ENCODE measurements at places on chromosomes 3 and 15.

DNA sequence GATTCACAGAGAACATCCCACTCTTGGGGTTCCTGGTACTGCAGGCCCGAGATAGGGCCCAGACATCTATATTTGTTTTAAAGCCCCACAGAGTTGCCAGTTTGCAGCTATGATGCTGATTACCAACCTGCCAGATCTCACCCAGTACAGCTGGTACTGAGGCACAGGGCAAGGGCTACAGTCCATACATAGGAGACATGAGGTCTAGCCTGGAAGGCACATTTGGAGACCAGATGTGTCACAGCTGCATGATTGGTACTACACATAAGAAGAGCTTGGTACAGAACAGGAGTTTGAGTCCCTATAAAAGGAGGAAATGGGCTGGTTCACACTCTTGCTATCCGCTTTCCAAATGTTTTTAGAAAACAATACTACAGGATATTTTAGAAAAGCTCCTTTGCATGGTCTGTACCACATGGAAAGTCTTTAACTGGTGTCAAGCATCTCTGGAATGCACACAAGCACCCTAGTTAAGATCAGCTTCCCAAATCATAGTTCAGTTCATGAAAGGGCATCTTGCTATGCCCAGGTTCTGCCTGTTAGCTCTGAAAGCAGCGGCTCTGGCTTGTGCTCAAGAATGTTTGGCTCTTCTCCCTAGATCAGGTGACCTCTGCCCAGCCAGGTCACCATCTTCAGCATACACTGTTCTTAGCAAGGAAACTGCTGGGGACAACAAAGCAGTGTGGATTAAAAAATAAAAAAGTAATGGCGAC is 20.6 kb downstream of the MTMR14 start:
- DNase-seq, result no peak

GRCh38 chr3:119080364-119080763 is 45.7 kb upstream of the IGSF11 start:
- no peak for DNase-seq

- DNase-seq, result no peak
Observed at GRCh38 chr3:136624894-136625815, 127.0 kb downstream of the STAG1 start.

DNA sequence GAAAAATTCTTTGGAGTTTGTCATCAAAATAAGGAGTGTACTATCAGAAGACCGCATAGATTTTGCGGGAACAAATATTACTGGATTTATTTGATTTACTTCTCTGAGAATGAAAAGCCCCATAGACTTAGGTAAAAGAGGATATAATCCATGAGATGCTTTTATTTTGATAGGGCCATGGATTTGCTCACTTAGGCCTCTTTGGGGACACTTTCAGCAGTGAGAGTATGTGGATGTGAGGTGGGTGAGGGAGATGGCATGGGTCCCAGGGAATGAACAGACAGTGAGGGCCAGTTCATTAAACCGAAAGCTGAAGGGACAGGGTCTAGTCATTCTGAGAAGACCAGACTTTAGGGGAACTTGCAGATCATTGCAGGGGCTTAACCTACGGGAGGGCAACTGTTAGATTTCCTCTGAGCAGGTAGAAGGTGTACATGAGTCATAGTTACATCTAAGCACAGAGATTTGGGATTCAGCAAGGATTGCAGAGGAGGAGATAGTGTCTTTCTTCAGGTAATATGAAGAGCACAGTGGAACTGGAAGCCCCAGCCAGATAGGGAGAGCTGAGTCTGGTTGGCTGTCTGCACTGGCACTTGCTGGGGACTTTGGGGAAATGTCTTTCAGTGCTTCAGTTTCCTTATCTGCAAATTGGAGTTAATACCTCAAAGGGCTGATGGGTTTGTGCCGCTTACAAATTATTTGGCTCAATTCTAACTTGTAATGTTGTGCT is 30.8 kb downstream of the SH3GL3 start:
- no peak for DNase-seq

GRCh38 chr3:151144760-151145159 is 58.3 kb downstream of the GPR171 start:
- peak; percentile 7 for DNase-seq

- no peak for DNase-seq
Observed at GRCh38 chr3:186609247-186609868, 3.5 kb upstream of the AHSG start.

DNA sequence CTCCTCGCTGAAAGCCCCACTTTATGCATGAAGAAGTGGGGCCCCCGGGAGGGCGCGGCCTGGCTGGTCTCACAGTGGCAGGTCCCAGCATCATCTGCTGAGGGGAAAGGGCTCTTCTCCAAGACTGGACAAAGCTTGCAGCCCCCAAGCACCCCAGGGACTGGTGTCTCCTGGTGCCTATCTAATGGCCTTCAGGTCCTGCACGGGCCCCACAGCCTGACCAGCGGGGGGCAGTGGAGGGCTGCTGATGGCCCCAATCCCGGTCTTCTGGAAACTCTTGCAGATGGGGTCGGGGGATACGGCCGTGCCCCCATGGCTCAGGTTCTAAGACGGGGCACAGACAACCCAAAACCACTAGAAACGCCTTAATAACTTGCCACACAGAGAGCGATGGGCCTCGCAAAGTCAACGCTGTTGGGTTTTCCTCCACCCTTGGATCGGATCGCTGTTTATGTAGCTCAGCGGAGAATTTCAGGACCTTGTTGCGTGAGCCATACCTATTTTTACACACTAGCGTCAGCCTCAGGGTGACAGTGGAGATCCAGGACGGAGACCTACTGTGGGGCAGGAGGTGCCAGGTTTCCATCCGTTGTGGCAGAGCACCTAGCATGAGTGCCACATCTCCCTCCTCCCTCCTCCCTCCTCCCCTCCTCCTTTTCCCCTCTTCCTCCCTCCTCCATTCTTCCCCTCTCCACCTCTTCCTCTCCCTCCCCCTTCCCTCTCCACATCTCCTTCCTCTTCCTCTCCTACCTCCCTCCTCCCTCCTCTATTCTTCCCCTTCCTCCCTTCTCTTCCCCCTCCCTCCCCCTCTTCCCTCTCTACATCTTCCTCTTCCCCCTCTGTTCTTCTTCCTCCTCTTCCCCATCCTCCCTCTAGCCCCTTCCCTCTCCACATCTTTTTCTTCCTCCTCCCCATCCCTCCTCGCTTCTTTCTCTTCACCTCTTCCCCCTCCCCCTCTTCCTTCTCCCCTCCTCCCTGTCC is 79.3 kb upstream of the ALDH1L1 start:
- no peak for DNase-seq

GRCh38 chr3:114756506-114757279 is 390.4 kb downstream of the ZBTB20 start:
- no peak for DNase-seq

DNA sequence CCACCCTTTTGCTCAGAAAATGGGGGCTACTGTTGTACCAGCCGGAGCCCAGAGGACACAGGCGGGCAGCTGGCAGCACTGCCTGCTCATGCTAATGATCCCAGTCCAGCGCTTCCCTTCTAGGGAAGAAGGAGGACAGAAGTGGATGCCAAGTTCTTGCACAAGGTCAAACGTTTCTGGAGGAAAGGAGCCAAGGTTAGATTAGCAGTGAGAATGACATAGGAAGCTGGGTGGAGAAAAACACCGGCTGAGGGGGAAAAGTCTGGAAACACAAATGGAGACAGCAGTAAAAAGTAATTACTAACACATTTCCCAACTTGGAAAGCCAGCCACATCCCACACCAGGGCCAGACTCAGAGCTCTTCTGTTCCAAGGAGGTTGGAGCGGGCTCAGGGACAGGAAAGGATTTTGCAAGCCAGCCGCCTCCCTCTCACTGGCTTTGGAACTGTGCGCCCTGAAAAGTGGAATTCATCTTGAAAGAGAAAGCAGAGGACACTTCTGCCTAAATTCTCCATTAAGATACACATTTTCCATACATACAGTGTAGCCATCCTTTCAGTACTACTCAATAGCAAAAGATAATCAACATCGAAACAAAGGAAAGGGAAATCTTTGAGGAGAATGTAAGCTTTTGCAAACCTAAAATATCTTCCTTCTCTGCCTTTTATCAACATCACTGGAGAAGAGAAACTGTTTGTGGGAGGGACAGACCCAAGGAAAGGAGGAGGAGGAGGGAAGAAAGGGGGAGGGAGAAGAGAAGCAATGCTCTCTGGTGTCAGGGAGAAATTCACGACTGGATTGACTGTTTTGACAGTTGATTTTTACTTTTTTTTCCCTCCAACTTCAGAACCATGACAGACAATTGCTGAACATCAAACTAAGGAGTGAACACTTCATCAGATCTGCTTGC is 133.6 kb downstream of the CD47 start:
- DNase-seq, result no peak

DNA sequence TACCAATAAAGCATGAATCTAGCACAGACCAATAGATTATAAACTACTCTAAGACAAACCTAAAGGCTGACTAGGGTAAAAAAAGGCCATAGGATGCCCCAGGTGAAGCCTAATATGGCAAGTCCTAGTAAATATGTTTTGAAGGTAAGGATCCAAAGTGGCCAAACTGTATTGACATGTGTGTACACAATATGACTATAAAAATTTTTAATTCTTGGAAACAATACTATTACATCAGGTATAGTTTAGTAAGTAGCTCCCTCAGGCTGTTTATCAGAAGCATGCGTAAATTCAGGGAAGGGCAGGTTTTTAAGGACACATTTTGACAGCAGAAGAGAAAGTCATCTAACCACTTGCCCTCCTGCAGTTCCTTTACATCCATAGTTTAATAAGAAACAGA is 18.8 kb downstream of the GNB4 start:
- no peak for DNase-seq

DNA sequence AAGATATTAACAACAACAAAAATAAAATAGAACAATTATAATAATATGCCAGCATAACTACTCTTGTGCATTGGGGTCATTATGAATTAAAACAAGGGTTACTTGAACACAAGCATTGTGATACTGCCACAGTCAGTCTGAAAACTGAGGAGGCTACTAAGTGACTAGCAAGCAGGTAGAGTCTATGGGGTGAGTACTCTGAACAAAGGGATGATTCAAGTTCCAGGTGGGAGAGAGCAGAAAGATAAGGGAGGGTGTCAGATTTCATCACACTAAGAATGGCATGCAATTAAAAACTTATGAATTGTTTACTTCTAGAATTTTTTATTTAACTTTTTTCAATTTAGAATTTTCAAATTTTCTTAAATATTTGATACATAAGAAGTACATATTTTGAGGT is 754.4 kb upstream of the GOLIM4 start:
- no peak for DNase-seq

GRCh38 chr3:11592445-11593298 is 51.0 kb downstream of the VGLL4 start:
- DNase-seq, result no peak

- no peak for DNase-seq
Observed at GRCh38 chr3:149234671-149235245, 13.1 kb upstream of the CP start.

DNA sequence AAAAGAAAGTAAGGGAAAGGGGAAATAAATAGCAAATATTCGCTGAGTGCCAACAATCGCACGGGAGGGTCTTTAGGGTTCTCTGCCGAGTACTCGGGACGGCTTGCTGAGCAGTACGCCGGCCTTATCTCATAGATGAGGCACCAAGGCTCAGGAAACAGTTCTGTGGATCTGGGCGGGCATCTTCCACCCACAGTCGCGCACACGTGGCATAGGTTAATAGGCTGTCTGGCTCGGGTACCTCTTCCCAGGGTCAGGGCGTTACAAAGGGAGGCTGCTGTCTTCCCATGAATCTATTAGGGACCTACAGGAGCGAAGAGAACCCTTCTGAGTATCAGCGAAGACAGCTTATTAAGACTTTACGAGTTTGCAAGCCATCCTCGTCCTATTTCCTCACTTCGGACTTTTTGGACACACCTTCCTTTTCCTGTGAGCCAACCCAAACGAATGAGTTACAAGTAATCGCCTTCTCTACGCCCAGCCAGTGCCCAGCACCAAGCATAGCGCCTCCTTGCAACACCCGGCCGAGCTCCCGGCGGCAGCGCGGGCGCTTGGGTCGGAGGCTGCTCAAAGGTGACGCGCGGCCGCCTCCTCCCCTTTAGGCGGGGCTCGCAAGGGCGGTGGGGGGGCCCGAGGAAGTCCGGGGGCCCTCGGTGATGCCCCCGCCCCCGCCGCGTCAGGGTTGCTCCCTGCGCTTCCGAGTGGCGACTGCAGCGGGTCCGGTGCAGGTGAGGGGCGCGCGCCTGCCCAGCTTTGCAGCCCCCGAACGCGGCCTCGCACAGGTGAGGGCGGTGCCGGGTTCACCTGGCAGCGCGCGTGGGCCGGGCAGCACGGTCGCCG is at the start of gene MCTP2:
MCTP2 (plus strand) TSS at position 679 of the 840 bp plus-strand sequence. CDS start 66,705 bp downstream, outside the sequence.
- DNase-seq, result peak; percentile 90

DNA sequence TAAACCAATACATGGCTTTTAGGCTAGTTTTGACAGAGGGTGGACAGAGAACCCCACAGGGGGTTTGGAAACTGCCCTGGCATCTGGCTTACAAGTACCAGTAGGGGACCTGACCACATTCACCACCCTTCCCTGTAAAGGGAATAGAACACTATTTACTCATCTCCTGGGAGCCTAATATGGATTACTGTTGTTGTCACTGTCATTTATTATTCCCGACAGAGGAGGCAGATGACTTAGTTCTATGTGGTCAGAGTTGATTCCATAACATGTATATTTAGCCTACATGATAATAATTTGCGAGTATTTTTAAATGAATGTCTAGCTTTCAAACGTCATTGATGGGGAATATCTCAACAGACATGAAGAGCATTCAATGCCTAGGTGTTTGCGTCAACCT is 15.9 kb downstream of the ZBTB38 start:
- no peak for DNase-seq

- DNase-seq, result no peak
Observed at GRCh38 chr15:101182215-101182614, 69.6 kb downstream of the CHSY1 start.

GRCh38 chr3:197003461-197004385 is 25.9 kb downstream of the MELTF start:
- DNase-seq, result no peak

GRCh38 chr15:98012354-98012753 is 51.9 kb downstream of the ARRDC4 start:
- DNase-seq, result no peak

DNA sequence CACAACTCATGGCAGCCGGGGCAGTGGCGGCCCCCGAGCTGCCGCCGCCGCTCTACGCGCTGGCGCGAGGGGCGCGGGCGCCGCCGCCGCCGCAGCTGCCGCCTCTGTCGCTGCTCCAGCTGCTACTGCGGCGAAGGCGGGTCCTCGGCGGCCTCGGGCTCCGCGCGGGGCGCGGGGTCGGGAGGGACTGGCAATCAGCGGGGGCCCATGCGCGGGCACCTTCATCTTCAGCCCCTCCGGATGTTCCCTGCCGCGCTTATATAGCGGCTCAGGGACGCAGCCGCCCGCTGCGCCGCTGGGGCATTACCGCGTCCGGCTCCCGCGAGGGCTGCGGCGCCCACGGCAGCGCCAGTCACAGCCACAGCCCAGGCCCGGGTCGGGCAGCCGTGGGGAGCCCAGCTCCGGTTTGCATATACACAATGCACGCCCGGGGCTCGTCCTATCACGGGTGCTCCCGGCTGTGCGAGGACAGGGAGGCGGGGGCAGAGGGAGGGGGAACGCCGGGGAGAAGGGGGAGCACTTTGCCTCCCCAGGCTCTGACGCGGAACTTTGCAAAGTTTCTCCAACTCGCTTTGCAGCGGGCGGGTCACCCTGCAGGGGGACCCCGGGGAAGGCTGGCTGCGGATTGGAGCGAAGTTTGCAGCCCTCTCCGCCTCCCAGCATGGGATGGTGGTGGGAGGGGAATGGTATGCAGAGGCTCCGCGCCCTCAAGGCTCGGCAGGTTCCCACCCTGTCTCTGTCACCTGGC is at the start of gene VGLL3:
VGLL3 (minus strand) TSS at position 416 of the 748 bp plus-strand sequence; CDS start at position 10, 406 bp downstream.
- peak; percentile 58 for DNase-seq

Measured in Kasumi-1 (cell line).